ENCODE measurements at places on chromosomes 2 and 18.

GRCh38 chr18:78136986-78137385, 842.6 kb upstream of the SALL3 start:
- DNase-seq: no peak

- DNase-seq: no peak
These were observed 22.7 kb downstream of the LBH start for GRCh38 chr2:30253873-30254684.

DNA sequence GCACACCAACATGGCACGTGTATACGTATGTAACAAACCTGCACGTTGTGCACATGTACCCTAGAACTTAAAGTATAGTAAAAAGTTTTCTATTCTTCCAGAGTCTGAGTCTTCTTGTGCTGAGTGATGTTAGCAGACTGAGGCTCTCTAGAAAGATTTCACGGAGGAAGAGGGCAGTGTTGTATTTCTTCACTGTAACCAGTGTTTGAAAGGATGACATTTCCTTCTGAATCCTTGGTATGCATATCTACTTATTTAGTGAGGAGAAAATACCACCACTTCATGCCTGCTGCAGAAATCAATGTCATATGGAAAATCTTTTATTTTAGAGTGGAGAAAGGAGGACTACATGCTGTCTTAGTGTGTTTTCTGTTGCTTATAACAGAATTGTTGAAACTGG, 357.1 kb downstream of the CCDC85A start:
- DNase-seq: no peak

DNA sequence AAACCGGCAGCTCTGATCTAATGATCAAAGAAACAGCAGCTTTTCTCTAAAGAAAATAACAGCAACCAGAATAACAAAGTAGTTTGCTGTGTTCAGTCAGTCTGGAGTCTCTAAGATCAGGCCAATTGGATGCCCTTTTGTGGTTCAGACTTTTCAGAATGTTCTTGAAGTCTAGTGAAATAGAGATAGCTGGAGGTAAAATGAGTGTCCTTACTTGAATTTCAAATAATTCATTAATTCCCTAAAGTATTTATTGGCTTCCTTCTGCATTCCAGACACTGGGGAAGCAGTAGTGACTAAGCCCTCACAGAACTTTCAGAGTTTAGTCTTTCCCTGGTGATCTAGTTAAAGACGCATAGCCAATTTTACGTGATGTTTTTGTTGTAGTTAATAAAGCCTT, 58.7 kb downstream of the C18orf54 start:
- peak; percentile 75 for DNase-seq

GRCh38 chr2:41400088-41400665, 647.6 kb upstream of the PKDCC start:
- no peak for DNase-seq

- DNase-seq: no peak
These were observed 91.2 kb downstream of the VRK2 start for GRCh38 chr2:58137856-58138255.

GRCh38 chr2:7154656-7155055, 237.4 kb downstream of the RNF144A start:
- DNase-seq: no peak

GRCh38 chr18:25825979-25826776, 264.2 kb downstream of the SS18 start:
- DNase-seq: no peak

DNA sequence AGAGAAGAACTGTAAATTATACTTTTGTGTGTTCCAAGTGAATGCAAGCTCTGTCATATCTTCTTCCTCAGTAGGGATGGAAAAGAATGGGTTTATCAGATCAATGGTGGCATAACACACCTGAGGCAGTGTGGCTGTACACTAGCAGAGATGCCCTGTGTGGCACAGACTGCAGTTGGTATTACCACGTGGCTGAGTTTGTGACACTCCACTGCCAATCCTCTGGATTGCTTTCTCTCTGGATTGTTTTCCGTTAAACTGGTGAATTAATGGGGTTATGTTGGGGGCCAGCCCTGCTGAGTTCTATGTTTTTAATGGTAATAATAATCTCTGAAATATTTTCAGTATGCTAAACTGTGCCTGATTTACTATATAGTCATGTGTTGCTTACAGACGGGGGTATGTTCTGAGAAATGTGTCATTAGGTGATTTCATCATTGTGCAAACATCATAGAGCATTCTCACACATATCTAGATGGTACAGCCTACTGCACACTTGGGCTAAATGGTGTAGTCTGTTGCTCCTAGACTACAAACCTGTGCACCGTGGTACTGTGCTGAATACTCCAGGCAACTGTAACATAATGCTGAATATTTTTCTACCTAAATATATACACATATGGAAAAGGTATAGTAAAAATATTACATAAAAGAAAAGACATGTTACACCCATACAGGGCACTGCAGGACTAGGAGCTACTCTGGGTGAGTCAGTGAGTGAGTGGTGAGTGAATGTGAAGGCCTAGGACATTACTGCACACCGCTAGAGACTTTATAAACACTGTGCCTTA, 84.7 kb upstream of the ST6GAL2 start:
- peak; percentile 39 for DNase-seq

DNA sequence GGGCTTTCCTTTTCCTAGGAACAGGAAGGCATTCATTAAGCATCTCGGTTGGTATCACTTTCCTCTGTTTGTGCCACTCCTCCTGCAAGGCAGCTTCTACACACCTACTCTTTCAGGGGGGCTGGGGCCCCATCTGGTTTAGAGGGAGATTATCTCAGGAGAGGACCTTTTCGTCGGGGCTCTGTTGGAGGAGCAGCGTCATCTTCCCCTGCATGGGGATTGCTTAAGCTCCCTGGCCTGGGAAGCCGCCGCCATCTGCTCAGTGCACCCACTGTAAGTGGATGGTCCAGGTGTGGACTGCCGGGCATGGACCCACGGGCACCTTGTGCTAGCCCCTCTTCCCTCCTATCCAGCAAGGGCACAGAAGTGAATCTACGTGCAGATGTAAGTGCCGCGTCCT, 355.3 kb upstream of the SMIM21 start:
- DNase-seq: no peak

GRCh38 chr18:35662293-35663062, 80.9 kb downstream of the GALNT1 start:
- DNase-seq: no peak

GRCh38 chr2:237863102-237863511, 3.7 kb downstream of the RAMP1 start:
- DNase-seq: no peak

- no peak for DNase-seq
These were observed 134.8 kb downstream of the COL6A3 start for GRCh38 chr2:237279012-237279768.

- no peak for DNase-seq
These were observed 16.0 kb downstream of the BCL2 start for GRCh38 chr18:63303547-63303946.

GRCh38 chr2:227515742-227516141, 43.8 kb downstream of the AGFG1 start:
- DNase-seq: no peak

DNA sequence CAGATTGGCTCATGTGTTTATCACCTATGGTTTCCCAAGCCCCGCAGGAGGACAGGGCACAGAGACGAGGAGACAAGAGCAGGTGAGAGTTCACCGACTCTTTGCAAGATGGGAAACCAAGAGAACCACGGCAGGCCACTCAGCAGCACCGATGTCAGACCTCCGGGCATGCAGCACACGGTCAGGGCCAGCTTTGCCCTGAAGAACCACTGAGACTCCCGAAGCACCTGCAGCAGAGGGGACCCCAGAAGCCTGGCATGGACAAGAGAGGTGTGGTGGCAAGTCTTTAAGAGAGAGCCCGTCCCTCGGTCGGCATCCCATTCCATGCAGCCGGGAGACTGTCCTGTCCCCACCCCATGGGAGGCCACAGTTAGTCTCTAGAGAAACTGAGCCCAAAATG, 36.6 kb upstream of the TAF1B start:
- no peak for DNase-seq

- DNase-seq: no peak
These were observed 22.3 kb downstream of the IGFBP5 start for GRCh38 chr2:216673021-216673420.

DNA sequence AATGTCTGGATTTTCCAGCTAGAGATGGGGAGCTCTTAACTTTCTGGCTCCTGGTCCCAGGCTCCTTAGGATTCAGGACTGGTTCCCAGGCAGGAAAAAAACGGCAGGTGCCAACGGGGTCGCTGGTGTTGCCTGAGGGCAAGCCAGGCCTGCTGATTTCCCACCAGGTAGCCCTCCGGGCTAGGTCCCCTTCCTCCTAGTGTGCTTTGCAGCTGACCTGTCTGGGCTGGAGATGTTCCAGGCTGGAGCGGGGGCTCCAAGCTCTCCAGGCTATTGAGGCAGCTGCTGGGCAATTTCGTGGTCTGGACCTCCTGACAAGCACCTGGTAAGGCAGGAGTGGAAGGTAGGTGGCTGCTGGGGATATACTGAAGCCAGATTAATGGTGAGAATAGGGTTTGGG, 2.0 kb upstream of the MRPL53 start:
- DNase-seq: no peak

GRCh38 chr2:235141411-235142128, 189.8 kb downstream of the SH3BP4 start:
- DNase-seq: no peak

DNA sequence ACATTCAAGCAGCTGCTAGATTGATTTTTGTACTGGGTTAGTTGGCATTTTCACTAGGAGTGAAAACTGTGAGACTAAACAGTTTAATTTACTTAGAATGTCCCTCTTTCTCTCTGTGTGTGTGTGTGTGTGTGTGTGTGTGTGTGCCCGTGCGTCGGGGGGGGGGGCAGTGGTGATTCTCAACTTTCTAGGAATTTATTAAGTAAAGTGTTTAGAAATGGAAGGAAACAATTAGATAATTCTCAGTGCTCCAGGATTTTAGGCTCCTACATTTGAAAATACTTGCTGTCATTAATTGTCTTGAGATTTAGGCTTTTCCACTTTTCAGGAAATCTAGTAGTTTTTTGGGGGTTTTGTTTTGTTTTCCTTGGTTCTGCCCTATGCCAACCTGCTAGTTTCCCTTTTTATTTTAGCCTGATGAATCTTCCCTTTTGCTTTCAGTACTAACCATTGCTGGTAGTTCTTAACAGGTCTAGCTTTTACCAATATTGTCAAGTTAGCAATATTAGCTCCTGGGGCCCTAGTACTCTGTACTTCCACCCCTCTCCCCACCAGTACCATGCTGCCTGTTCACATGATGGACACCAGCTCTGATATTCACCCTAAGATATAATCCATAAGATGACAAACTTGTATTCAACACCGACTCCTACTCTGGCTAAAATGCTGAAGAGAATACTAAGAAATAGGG, 4.9 kb downstream of the EPAS1 start:
- DNase-seq: no peak

DNA sequence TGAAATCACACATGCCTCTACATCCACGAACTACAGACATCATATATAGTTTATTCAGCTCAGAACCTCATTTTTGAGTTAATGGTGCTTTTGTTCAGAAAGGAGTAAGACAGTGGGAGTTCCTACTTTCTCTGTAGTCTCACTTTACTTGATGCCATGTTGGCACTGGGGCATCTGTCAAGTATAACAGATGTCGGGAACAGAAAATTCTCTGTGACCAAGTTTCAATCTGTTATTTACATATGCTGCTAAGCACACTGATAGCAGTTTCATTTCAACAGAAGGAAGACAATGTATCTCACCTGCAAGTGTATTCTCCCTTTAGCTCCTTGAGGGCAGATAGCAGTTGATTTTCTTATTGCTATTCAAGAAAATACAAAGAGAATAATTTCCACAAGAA, 774.1 kb downstream of the METTL4 start:
- no peak for DNase-seq

DNA sequence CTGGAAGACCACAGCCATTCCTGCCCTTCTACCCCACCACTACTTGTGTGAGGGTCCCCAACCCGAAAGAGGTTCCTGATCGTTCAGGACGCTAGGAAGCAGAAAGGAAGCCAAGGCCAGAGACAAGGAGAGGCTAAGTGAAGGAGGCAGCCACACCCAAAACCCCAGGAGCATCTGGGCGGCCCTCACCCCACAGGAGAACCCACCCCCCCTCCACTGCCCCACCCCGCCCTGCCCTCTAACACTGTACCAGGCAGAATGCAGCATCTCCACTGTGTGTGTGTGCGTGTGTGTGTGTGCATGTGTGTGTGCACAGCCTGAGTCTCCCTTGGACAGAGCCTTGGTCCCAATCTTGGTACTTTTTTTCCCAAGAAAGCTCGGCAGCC, 207.5 kb upstream of the HAAO start:
- no peak for DNase-seq

DNA sequence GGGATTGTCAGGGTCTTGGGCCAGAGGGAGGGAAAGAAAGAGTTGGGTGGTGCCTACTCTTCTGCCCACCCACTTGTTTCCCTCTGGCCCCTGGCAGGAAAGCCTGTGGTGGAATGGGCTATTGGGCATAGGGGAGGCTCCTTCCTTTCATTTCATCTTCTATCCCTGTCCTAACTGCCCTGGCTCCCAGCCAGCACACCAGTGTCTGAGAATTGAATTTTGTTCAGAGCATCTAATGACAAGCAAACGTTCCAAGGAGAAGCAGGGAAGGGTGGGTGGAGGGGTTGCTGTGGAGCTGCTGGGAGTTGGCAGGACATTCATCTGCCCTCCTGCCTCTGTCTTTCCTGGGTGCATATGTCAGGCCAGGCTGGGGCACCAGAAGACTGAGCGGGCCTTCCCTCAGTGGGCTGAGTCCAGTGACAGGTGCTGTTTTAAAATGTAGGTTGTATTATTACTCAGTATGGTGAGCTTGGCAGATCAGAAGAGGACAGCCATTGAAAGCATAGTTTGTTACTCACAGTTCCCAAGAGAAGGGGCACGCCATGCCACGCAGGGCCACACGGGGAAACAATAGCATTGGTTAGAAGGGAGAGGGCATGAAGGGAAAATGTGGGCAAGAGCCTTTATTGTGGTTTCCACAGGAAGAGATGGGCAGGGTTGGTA, 171.9 kb downstream of the ACOXL start:
- no peak for DNase-seq

GRCh38 chr2:150107816-150108215, 379.7 kb downstream of the RND3 start:
- DNase-seq: peak; percentile 27

DNA sequence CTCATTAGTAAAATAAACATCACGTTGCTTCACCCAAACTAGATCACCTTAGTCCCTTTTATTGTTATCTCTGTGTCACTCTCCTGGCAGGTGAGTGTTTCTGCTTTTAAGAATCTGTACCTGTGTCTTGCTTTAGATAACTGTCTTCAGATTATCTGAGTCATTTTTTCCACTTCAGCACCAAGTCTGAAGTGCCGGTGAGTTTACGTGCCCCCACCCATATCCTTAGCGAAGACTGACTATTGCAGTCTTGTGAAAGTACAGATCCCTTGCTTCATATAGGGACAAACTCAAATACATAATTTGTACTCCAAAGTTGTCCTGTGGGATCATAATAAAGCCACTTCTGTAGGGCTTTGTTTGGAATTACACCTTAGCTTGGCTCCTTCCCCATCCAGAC, 41.1 kb downstream of the SCN2A start:
- no peak for DNase-seq

DNA sequence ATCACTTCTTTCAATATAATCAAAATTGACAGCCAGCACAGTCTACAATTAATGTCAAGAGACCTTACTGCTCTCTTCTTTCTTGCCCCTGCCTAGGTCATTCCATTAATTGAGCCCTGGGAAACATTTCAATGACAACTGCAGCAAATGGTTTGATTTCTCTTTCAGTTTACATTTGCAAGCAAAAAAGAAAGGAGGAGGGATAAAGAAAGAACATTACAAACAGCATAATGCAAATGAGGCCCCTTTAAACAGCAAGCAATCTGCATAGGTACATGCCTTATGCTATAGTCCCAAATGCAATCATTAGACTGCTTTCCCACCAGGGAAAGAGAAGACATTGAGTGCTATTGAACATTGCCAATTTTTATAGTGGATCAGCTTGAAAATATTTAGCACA, 655.0 kb upstream of the CDH2 start:
- DNase-seq: no peak

GRCh38 chr2:72951303-72952095, 34.2 kb downstream of the EMX1 start:
- no peak for DNase-seq

All from fibroblast of gingiva (primary cell).